Activated T-cell treated with anti-CD3 and anti-CD28 coated beads, Interleukin-2, amount 50 U/mL, for 48 hours (primary cell): ENCODE measurements at places on chromosomes 2 and 18.
A peak's percentile ranks its signal among the peaks of the same experiment; 100 is the strongest.

DNA sequence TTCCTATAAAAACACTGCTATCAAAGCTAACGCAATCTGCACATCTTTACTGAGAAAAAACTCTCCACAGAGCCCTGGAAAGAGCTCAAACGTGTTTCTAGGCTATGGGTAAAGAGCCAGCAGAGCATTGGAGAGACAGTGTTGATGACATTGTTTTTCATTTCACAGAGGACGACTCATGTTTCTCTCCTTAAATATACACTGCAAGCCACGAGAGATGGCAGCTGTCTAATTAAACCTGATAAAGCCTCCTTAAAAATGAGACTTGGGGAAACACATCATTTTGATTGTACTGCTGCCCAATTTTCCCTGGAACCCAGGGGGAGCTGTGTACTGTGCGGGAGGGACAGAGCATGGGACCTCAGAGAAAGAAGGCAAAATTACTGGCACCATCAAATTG lies 294.3 kb upstream of the SETBP1 start:
- no peak for DNase-seq

DNA sequence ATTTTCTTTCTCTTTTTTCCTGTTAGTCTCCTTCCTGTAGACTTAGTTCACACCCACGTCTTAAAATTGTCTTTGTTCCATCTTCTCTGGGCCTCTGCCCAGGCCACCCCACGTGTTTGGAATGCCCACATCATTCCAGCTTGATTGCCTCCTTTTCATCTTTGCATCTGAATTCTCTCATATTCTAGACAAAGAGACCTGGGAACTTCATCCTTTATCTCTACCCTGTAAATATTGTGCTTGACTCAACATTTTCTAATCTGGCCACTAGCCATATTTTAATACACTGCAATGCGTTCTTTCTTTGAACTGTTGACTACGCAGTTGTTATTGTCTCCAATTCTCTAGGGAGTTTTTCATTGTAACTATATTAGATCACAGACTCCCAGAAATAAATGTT lies 187.5 kb upstream of the NRXN1 start:
- DNase-seq: no peak

GRCh38 chr2:187274146-187274545 lies 173.9 kb downstream of the CALCRL start:
- no peak for DNase-seq

DNA sequence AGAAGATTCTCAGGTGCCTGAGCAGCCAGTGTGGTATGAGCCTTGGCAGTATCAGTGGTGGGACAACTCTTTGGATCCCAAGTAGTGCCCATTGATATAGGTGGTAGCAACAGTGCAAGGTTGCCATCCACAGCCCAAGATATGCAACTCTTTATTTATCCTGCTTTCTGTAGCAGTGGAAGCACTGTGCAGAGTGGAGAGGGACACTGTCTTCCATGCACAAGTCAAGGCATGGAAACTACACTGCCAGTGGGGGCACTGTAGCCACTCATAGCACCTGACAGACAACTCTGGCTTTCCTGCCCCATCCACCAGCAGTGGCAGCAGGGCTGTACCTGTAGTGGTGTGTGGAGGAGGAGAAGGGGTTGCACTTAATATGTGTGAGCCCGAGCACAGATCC lies 409.6 kb upstream of the TMEFF2 start:
- DNase-seq: no peak

GRCh38 chr2:134198006-134198634 lies 55.8 kb upstream of the MGAT5 start:
- no peak for DNase-seq

DNA sequence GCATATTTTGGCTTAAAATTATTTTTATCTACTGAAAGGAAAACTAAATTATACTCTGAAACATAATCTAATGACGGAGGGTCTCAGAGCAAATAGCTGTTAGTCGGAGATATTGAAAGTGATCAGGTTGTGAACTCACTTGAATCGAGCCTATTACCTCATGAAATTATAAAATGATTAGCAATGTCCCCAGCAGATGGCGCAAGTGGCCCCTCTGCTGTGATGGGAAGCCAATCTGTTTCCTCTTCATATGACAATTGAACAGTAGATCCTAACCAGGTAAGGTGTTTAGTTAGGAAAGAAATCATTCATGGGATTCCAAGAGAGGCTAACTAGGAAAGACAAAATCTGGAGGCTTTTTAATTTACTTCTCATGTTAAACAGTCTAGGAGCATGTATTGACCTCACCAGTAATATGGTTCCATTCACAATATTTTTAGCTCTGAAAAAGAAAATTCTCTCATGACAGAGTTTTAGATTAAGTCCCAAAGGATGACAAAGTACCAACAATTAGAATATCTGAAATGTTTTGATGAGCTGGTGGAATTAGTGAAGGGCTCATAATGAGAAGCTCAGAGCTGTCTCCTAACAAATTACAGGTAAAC lies 29.9 kb upstream of the MPPE1 start:
- peak; percentile 85 for DNase-seq

DNA sequence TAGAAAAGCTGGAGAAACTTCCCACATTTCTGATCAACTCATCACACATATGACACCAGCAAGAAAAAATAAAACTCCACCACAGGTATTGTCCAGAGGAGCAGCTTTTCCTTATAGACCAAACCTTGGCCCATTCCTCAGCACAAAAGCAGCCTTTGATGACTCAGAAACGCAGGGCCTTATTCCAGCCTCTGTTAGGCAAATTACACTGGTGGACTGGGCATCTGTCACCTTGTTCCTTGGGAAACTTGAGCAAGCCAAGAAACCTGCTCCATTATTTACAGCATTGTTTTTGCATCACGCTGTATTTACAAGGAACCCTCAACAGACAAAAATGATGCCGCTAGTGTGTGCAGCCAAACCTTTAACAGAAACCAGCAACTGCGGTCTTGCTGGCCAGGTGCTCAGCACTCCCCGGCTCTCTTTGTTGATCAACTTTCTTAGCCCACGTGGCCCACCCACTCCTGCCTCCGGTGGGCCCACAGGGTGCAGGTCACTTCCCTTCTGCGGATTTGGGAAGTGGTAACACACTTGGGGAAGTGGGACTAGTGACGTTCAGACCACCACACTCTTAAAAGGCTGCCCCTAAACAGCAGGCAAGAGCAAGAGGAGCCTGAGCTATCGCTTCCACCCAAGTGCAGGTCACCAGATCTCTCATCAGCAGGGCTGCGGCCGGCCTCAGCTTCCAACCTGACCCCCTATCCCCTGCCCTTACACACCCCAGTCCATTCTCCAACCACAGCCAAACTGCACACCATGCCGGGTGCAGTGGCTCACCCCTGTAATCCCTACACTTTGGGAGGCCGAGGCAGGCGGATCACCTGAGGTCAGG lies 1.5 kb downstream of the AP1S3 start:
- no peak for DNase-seq

- DNase-seq: no peak
Observed at GRCh38 chr18:77658299-77658662, 408.6 kb downstream of the GALR1 start.

- no peak for DNase-seq
Observed at GRCh38 chr18:66867653-66868052, 263.8 kb upstream of the CDH19 start.

DNA sequence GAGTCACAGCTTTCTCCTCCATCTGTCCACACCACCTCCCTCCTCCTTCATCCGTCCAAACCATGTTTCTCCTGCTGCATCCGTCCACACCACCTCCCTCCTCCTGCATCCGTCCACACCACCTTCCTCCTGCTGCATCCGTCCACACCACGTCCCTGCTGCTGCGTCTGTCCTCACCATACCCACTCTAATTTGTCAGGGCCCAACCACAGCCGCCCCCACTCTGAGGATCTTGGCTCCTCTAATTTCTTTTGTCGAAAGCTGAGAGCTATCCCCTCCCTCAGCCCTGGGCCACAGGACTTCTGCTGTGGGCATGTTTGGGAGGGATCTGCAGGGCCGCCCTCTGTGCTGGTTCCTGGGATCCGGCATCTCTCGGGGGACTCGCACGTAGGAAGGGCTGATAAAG lies 67.4 kb downstream of the TPO start:
- DNase-seq: no peak

DNA sequence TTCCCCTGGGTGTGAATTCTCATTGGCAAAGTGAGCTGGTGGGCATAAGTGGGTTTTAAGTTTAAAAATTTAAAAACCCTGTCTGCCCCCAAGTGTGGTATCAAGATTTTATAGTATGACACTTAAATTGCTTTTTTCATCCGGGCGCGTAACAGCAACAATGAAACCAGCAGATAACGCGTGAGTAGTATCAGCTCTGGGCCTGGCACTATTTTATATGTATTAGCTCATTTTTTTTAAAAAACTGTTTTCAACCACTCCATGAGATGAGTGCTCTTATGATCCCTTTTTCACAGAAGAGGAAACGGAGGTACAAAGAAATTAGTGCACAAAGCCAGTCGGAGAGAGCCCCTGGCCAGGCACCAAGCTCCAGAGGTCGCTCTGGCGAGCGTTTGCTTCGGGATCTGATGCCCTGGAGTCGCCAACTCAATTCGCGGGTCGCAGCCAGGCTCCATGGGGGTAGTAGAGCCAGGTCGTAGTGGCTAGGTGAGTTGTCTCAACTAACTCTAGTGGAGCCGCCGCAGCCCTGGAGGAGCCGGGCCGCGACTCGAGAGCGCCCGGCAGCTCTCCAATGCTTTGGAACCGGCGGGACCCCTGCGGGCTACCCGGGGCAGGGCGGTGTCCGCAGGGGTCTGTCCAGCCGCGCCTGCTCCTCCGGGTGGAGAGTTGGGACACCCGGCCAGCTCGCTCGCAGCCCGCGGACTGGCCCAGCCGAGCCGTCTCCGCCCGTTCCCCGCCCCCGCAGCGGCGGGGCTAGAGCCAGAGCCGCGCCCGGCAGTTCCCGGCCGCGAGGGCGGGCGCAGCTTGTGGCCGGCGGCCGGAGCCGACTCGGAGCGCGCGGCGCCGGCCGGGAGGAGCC lies at the start of gene IL1R1:
IL1R1 (plus strand) TSS at position 777 of the 859 bp plus-strand sequence. CDS start 14,979 bp downstream, outside the sequence.
- peak; percentile 61 for DNase-seq

- DNase-seq: peak; percentile 52
Observed at GRCh38 chr2:25341753-25342371, at the start of gene DNMT3A. TSS of gene DNMT3A (minus strand) at chr2:25341925. CDS start at chr2:25313984, 27,941 bp downstream.

GRCh38 chr2:178238154-178238521 lies 43.8 kb downstream of the OSBPL6 start:
- DNase-seq: no peak

GRCh38 chr2:168614172-168615018 lies 158.3 kb downstream of the CERS6 start:
- DNase-seq: no peak

GRCh38 chr18:79610461-79611039 lies 69.1 kb upstream of the CTDP1 start:
- no peak for DNase-seq

DNA sequence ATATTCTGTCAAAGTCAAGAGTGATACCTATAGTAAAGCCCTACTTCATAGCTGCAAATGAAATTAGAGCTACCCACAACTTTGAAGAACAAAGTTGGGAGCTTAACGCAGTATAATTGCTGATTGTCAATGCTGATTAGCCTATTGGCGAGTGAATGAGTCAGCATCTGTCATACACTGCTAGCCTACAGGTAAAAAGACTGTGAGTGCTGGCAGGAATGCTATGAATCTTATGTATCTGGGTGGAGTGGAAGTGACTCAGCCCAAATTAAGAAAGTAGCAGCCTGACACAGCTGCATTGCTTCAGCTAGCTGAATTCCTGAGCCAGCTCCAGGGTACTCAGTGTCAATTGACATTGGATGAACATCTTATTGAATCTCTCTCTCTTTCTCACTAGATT lies 179.4 kb upstream of the DCC start:
- no peak for DNase-seq
